Progenitor cell of endocrine pancreas (in vitro differentiated cells): ENCODE measurements at places on chromosomes 7 and 10. TPM values are rescaled to one million over a fixed set of nuclear protein-coding genes. Genes with fewer than 3 reads are reported as not detected.

Gene ATRNL1
- 24.2 and 25.9 TPM in 2 replicates for total RNA-seq

Gene KDM7A
- total RNA-seq = 11.3 and 13.8 TPM in 2 replicates

Gene LEP
- total RNA-seq = not detected in 2 replicates

GRCh38 chr7:156318426-156318825, 322.1 kb upstream of the RNF32 start:
- no peak for DNase-seq

- DNase-seq = no peak
Measured at GRCh38 chr7:137209151-137209817, 134.2 kb downstream of the PTN start.

- no peak for DNase-seq
Measured at GRCh38 chr10:35378541-35379210, 42.4 kb downstream of the CCNY start.

- DNase-seq = no peak
Measured at GRCh38 chr7:158887594-158887993, 31.2 kb downstream of the DYNC2I1 start.

- no peak for DNase-seq
Measured at GRCh38 chr7:43164757-43165156, 52.3 kb downstream of the HECW1 start.

DNA sequence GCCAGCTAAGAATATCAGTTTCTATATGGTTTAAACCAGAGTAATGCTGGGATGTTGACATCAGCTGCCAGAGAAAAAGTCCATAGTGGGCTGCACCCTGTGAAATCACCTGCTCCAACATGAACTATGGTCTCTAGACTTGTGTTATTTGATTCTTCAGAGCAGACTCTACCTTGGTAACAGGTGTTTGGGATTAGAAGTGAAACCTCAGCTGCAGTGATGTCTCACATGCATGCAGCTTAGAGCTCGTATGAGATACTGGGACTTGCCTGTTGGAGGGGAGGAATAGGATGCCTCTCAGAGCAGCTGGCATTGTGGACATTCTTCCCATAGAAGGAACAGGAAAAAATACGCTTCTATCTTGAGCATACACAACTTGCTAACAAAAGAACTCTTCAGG, 287.1 kb upstream of the CSTF2T start:
- DNase-seq = no peak
